ENCODE measurements at places on chromosomes 13 and 19.

DNA sequence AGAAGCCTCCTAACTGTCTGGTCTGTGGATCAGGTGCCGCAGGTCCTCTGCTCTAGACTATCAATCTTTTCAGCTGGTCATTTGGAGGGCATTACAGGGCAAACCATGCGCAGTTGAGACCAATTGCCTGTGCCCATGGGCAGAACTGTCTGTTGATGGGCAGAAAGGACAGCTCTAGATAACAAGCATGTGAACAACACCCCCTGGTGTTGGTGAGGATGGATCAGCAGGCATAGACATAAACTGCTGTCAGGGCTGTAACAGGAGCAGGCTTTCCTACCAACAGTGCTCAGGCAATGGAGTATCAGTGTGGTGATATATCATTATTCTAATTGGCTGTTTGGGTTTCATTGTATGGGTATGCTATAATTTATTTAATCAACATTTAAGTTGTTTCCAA is 104.7 kb upstream of the KL start:
- DNase-seq, result peak; percentile 51

- peak; percentile 93 for DNase-seq
Observed at GRCh38 chr19:45443462-45444317, 20.0 kb upstream of the ERCC1 start.

- DNase-seq, result no peak
Observed at GRCh38 chr19:40810160-40810559, 11.2 kb downstream of the EGLN2 start.

GRCh38 chr19:29517946-29518345 is 7.8 kb upstream of the VSTM2B start:
- no peak for DNase-seq

GRCh38 chr13:49400755-49401659 is 42.9 kb downstream of the CAB39L start:
- DNase-seq, result peak; percentile 2

DNA sequence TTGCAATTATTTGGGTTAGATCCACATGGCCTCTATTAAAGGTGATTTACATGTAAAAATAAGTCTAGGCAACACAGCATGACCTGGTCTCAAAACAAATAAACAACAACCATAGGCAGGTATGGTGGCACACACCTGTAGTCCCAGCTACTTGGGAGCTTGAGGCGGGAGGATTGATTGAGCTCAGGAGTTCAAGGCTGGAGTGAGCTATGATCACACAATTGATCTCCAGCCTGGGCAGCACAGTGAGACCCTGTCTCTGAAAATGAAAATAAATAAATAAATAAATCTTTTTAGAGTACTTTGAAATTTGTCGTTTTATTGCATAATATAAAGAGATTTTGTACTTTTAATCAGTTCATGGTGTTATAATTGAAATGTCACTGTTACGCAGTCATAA is 93.3 kb downstream of the PAN3 start:
- DNase-seq, result no peak

GRCh38 chr19:10835089-10835753 is 791 bp downstream of the TMED1 start:
- DNase-seq, result peak; percentile 18

GRCh38 chr13:75364131-75364713 is 117.7 kb downstream of the TBC1D4 start:
- DNase-seq, result peak; percentile 85

DNA sequence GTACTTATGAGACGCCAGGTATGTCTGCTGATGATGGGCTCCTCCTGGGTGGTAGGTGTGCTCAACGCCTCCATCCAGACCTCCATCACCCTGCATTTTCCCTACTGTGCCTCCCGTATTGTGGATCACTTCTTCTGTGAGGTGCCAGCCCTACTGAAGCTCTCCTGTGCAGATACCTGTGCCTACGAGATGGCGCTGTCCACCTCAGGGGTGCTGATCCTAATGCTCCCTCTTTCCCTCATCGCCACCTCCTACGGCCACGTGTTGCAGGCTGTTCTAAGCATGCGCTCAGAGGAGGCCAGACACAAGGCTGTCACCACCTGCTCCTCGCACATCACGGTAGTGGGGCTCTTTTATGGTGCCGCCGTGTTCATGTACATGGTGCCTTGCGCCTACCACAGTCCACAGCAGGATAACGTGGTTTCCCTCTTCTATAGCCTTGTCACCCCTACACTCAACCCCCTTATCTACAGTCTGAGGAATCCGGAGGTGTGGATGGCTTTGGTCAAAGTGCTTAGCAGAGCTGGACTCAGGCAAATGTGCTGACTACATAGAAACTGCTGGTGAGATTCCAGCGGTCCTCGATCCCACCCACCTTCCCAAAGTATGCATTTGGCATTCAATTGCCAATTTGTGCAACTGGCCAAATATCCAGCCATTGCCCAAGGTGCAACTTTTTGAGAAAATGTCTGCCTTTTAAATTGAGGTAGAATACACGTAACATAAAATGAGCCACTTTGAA is 10.2 kb downstream of the OR2Z1 start:
- DNase-seq, result no peak

DNA sequence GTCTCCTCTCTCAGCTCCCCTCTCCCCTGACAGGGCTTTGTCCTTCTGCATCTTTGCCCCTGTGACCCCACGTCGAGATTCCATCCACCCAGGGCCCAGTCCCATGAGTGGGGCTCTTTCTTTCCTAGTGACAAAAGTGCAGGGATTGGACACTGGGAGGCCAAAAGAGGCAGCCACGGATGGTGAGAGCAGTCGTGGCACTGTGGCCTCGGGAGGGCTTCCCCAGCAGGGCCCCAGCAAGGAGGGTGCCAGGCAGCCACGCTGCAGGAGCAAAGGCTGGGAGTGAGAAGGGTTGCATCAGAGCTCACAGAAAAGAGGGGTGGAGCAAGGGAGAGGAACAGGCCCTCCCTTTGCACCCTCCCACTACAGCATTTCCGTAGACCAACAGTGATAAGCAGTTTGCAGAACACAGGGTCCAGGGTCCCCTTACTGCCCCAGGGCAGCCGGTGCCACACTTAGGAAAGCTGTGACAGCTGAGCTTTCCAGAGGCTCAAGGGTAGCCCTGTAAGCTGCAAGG is 4.9 kb downstream of the ZSCAN1 start:
- DNase-seq, result no peak

- peak; percentile 79 for DNase-seq
Observed at GRCh38 chr13:97274829-97275649, 52.9 kb downstream of the MBNL2 start.

- DNase-seq, result no peak
Observed at GRCh38 chr13:91470681-91471080, 72.3 kb downstream of the GPC5 start.

DNA sequence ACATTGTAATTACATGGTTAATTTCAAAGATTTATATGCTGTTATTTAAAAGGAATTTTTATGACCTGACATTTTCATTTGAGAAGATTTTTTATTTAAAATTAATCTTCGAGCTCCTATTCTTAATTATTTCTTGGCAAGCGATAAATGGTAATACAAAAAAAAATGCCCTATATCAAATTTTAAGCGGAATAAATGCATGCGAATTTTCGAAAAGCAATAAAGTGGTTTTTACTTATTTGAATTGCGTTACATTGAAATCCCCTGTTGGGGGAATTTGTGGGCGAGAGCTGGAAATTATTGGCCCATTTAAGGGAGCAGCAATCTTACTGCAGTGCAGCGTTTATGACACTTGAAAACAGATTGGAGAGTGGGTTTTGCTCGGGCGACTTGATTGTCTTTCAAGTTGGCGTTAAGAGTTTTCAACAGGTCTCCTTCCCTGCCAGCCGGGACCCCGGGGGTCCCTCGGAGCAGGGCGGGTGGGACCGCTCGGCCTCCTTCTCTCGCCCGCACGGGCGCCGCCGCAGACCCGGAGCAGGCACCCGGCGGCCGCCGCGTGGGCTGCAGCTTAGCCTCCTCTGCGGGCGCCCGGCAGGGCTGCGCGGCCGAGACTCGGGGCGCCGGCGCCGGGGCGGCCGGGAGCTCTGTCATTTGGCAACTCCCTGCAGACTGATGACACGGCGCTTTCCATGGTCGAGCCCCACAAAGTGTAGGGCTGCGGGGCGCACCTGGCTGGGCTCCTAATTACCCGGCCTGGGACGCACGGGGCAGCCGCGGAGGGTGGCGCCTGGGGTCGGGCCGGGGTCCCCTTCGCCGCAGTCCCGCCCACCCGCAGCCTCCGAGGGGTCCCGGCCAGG is 255.1 kb upstream of the SOX21 start:
- no peak for DNase-seq

DNA sequence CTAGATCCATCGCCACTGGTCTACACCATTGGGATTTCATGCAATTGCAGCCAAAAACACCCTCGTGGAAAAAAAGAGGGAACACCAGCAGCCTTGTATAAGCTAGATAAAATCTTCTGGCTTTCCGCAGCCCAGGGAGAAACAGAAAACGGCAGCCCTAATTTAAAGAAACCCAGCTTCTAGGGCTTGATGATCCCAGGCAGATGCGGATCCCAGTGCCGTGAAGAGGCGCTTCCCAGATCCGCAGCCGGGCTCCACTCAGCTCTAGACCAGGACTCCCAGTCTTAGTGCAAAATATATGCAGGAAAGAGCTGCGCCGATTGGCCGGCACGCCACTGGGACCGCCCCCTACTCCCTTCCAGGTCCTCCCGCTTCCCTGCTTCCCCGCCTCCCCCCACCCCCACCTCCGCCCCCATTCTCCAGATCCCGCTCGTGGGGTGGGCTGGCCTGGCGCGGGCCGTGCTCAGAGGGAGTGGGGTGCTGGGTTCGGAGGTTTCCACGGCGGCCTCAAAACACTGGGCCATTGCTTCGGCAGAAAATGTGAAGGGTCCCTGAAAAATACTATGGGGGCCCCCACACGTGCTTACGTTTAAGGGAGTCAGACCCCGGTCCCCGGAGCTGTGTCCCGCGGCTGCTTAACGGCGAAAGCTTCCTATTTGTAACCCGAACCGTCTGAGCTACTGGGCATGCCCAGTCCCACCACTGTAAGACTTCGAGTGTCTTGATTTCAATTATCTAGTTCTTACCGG is 63.1 kb downstream of the SERP2 start:
- peak; percentile 89 for DNase-seq

DNA sequence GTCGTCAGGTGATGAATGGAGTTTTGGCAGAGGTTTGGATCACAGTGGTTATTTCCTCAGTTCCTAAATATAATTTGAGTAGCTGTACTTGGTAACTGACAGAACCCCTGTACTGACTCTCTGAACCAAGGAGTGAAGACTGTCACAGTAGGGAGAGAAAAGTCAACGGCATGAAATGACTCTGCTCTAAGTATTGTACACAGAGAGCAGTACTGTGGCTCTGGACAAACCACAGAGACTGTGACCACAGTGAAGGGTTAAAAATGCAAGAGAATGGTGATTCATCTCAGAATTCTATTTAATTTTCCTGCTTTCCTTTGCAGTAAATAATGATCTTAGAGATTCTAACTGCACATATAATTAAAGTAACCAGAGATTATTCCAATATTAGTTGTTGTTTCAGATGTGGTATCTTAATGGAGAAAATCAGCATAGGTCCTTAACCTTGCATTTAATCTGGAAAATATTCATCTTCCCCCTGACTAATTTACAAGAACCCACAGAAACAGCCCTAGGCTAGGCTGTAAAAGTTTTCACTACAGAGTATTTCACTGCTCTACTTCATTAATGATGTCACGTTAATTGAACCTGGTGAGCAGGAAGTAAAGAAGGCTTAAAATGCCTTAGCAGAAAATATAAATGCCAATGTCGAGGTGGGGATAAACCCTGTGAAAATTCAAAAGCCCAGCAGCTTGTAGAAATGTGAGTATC is 221.9 kb downstream of the LIG4 start:
- DNase-seq, result no peak

GRCh38 chr19:6528544-6529121 is 2.2 kb upstream of the TNFSF9 start:
- no peak for DNase-seq

- DNase-seq, result no peak
Observed at GRCh38 chr19:44948763-44949374, 3.0 kb downstream of the APOC2 start.

- no peak for DNase-seq
Observed at GRCh38 chr19:29075149-29075548, 137.8 kb downstream of the UQCRFS1 start.

DNA sequence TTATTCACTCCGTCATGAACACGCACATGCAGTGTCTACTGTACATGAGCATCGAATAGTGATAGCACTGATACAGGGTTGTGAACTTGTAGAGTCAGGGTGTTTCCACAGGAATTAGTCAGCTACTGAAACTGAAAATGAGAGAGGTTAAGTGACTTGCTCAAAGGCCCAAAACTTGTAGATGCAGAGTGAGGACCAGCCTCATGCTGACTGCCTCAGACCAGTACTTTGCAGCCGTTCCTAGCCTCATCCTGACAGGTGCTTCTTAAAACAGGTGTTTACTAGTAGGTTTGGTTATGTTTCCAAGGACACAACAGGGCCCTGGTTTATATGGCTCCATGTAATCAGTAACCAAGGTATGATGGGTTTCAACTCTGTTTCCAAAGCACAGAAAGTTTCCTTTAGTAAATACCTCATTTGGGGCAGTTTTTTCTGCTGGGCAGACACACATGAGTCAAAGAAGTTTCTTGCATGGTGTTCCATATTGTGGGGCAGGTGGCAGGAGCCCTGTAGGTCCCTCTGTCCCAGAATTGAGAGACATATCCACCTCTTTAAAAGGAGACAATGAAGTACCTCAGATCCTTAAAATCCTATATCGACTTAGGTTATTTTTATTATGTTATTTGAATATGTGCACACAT is 16.0 kb downstream of the FGF9 start:
- DNase-seq, result no peak

DNA sequence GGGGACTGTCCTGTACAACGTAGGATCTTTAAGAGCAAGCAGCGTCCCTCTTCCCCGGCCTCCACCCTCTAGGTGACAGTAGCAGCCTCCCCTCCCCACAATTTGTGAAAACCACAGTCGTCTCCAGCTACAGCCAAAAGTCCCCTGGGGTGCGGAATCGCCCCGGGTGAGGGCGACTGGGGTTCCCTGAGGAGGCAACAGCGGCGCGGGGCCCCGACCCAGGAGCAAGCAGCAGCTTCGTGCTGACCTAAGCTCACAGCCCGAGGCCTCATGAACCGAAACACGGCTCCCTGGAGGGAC is 322 bp downstream of the ZNF558 start:
- no peak for DNase-seq
